HFFc6 (cell line): ENCODE measurements at places on chromosomes 12 and 14. TPM values are rescaled to one million over a fixed set of nuclear protein-coding genes. Genes with fewer than 3 reads are reported as not detected.

TAS2R8 gene
- total RNA-seq: not detected in 2 replicates

SLC15A4 gene
- 20.2 and 22.8 TPM in 2 replicates for total RNA-seq

SLC8A3 gene
- not detected in 3 replicates for total RNA-seq

HSPA2 gene
- 5.3 to 9.6 TPM (median 7.2 TPM) in 3 replicates for total RNA-seq

CRACR2A gene
- 0.17 TPM in 1 of 2 replicates, not detected in the other for total RNA-seq

SIX6 gene
- total RNA-seq: not detected in 3 replicates

KCNK10 gene
- total RNA-seq: not detected in 3 replicates

LRTM2 gene
- not detected in 2 replicates for total RNA-seq

CIDEB gene
- total RNA-seq: 0.22 to 0.45 TPM in 2 of 3 replicates, not detected in the other

TMEM52B gene
- 1.0 to 2.3 TPM (median 1.4 TPM) in 3 replicates for total RNA-seq

CLBA1 gene
- 7.7 to 9.0 TPM (median 8.8 TPM) in 3 replicates for total RNA-seq

DNA sequence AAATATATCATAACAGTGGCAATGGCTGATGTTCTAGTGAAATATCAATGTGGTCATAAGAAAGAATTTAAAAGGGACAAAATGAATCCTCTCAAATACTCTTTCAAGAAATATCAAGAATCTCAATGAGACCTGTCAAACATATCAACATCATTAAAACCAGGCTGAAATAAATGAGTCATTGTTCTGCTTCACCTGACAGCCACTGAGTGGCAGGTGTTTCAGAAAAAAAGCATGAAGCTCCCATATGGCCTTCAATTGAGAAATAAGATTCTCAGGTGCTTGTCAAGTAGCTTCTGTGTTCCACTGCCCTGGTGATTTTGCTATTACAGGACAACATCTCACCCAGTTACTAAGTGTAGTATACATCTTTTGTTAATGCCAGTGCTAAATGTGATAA lies 21.5 kb downstream of the ANAPC5 start:
- DNase-seq: no peak

DNA sequence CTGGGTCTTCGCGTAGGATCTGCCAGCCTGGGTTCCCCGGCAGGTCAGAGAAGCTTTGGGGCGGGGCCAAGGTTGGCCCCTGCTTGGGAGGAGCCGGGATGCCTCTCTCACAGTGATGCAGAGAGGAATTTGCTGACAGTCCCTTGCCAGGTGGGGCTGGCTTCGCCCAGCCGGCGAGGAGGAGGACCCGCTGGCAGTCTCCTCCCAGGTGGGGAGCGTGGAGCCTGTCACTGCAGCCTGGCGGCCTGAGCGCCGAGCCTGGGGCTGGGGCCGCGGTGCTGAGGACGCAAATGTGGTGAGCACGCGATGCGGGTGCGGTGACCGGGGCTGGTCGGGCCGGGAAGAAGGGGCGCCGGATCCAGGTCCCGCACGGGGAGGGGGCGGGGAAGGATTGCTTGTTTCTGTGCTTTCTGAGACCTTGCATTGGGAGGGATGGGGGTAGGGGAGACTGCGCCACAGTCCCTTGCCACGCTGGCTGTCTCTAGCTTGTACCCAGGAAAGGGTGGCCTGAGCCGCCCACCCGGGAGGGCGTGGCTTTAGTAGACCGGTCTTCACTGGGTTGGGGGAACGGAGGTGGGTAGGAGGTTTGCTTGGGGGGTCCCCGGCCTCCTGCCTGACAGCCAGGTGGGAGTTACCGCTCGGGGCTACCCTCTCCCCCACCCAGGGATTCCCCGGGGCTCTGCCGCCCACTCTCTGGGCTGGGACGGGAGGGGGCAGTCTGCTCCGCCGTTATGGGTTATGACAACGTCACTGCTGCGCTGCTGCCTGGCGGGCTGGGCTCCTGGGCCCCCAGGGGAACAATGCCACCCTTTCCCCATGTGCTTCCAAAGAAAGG lies at the start of gene TMEM63C:
Gene TMEM63C (plus strand): TSS at position 196 of the 835 bp plus-strand sequence. CDS start 37,016 bp downstream, outside the sequence.
- no peak for DNase-seq

DNA sequence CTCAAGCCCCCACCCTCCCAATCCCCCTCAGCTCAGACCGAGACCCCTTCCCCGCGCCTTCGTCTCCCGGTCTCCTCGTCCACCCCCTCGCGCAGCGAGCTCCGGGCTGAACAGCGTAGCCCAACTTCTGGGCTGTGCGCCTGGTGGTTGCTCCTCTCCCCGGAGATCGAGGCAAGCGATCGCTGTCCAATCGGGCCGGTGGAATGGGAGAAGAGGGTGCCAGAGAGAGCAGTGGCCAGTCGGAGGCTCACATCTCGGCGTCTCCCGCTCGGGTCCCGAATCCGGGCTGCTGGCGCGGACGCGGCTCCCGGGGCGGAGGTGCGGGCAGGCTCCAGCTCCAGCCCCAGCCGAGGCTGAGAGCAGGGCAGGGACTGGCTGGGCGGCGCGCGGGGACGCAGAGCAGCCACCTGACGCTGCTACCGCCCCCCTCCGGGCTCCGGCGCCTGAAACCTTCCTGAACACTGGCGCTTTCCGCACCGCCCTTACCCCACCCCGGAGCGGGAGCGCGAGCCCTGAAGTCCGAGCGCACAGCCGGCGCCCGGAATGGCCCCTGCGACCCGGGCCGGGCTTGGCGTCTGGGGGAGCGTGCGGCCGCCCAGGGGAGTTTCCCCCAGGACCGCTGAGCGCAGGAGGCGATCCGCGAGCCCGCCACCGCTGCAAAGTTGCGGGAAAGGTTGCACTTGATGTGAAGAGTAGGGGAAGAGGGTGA lies 508 bp upstream of the KCNH5 start:
- no peak for DNase-seq

DNA sequence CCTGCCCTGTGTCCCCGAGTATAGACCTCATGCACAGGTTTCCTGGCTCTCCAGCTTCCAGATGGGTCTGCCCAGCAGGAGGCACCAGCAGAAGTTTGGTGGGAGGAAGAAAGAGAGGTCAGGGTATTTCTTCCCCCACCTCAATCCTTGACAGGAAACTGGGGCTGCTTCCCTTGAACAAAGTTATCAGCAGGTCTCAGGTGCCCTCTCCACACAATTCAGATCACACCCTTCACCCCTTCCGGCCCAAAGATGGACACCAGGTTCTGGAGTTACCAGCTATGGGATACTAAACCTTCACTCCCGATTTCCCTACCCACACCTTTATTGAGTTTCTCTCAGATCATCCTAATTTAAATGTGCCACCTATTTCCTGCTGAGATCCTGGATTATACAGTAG lies 1.2 kb downstream of the SART3 start:
- DNase-seq: no peak

DNA sequence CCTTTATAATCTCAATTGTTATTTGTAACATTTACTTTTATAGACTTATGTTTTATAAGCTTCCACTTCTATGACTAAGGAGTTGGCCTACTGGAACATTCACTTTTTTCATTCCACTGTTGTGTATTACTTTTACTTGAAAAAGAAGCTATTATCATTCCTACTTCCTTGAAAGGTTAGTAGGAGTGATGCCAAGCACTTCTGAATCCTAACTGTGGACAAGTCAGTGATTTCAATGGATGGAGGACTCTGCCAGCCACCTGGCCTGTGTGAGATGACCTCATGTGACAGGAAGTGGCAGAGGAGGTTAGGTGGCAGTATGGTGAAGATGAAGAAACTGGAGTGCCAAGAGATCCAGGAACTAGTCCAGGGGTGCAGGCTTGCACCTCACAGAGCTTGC lies 46.0 kb downstream of the TECPR2 start:
- no peak for DNase-seq

DNA sequence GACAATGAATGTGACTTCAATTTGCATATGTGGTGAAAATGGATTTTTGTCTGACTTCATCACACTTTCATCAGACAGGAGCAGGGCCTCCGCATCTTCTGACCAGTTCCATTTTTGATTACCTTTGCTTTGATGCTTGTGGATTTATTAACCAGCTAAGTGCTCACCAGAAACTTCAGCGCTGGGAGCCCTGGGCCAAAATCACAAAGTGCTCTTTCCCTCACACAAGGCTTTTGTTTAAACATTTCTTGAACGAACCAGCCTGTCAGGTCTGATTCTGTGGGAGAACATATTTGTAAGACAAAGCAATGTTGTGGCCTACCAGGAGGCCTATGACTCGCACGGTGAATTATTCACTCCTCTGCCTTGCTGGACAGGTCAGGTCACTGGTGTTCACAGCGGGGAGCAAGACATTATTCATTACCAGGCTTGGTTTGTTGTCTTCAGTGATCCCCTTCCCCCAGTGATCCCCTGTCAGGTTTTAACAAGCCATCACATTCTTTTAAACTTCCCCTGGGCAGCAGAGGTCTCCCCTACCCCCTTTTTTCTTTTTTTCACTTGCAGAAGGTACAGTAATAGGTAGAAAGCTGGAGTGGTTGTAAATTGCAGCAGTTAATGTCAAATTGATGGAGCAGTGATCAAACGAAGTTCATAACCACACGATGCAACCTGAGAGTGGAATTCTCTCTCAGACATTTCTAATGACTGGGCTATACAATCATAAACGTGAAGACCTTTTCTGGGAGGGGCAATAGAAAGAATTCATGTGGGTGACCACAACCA lies 167.5 kb upstream of the PRICKLE1 start:
- DNase-seq: peak; percentile 66

- peak; percentile 51 for DNase-seq
These were observed 90.2 kb downstream of the CHGA start for GRCh38 chr14:93012951-93013719.

DNA sequence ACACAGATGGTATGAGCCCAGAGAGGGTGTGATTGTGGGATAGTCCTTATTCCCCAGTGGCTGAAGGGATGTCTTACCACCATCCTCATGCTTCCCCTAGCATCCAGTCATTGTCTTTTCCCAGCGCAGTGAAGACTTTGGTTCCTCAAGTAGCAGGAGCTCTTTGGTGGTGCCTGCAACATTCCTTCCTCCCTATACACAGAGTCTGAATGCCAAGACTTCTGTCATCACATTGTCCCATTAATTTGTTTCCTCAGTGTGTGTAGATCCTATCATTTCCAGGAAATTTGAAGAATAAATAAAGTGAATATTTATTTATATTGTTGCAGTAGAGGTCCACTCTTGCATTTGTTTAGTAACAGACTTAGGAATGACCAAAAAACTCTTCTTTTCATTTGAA lies 147.2 kb downstream of the DACT1 start:
- DNase-seq: no peak

DNA sequence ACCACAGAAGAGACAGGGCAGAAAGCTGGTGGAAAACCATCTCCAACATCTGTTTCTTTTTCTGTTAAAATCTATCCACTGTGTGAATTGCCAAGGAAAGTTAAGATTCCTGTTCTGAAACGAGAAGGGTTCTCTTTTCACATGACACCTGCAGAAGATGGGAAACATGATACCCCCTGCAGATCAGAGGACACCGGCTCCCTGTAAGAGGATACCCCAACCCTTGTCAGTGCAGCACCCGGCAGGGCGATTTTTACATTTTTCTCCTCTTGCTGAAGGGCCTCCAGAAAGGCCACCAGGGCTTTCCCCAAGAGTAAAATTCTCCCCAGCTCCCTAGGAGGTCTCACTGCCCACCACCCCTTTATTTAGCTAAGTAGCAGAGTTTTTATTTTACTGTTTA lies 48.2 kb downstream of the DPF3 start:
- no peak for DNase-seq

GRCh38 chr12:44875954-44876543 lies at the start of gene NELL2:
TSS of gene NELL2 (minus strand) at chr12:44876315. CDS start at chr12:44875869, 446 bp downstream.
- DNase-seq: no peak

DNA sequence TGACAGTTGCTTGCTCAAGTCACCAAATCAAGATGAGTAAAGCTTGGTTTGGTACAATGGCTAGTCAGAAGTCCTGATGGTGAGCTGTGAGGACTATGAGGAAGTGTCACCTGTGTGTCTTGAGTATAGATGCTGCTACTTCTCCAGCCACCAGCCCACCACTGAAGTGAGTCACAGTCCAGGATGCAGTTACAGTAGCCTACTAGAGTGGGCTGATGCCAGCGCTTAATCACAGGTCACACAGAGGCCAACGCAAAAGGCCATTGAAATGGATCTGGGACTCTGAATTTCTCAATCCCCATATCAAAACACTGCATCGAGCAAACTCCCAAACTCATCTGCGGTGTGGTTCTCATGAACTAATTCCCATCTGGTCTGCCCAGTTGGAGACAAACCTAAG lies 223.1 kb downstream of the ANO6 start:
- no peak for DNase-seq

DNA sequence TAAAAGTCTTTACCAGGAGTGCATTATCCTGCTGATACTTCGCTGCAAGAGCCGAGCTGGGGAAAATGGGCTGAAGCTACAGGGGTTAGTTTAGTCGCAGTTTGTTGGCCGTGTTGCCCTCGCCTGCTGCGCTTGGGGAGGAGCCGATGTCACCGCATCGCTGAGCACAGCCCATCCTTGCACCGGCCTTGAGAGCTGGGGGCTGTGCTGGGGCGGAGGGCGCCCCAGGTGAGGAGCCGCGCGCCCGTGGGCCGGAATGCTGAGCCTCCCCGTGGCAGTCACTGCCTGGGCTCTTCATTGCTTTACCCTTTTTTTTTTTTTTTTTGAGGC lies 50.0 kb downstream of the ADGRD1 start:
- DNase-seq: no peak

- no peak for DNase-seq
These were observed 27.8 kb downstream of the RPGRIP1 start for GRCh38 chr14:21307637-21308036.

GRCh38 chr12:81596558-81596957 lies 162.6 kb downstream of the PPFIA2 start:
- DNase-seq: no peak

- DNase-seq: no peak
These were observed 14.8 kb upstream of the LRRC9 start for GRCh38 chr14:59905188-59905587.

- peak; percentile 63 for DNase-seq
These were observed 745 bp downstream of the TRHDE start for GRCh38 chr12:72272731-72273498.

DNA sequence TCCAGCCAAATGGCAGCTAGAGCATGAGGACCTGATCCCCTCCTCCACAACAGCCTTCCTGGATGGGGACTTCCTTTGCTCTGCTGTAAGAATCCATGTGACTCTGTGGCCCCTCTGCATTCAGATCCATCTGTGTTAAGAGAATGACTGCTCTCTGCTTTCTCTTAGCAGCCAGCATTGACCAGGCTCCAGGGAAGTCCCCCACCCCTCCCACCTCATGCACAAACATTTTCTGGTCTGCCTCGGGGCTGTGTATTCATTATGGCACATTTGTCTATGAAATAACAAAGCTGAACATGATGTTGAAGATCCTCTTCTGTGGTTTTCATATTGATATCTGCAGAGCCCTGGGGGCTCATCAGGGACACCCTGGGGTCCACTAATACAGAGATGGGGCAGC lies 201.7 kb downstream of the NUAK1 start:
- DNase-seq: no peak

GRCh38 chr12:87812030-87812429 lies 217.2 kb downstream of the C12orf50 start:
- DNase-seq: no peak

DNA sequence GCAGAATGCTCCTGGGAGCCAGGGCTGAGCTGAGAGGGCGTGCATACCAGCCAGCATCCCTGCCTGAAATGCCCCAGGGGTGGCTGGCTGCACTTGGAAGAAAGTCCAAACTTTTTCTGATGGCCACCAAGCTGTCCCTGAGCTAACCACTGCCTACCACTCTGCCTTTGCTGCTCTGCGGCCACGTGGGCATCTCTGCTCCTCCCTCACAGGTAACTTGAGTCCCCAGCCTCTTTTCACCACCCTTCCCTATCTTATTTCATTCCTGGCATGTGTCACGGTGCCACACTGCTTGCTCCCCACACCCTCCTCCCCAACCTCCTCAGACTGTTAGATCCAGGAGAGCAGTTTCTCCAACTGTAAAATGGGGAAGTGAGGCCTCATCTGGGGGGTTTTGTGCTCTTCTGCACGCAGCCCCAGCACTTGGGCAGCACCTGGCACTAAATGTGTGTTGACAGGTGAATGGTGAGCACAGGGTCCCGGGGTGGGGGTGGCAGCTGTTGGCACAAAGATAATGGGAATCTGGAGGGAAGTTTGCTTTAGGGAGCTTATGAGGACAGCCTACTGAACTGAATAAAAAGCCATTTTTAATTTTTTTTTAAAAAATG lies 113.0 kb downstream of the GLT1D1 start:
- no peak for DNase-seq
